ENCODE measurements at places on chromosomes 4 and X.
A peak's percentile ranks its signal among the peaks of the same experiment; 100 is the strongest.

- DNase-seq = no peak
Measured at GRCh38 chr4:4358093-4358854, 28.6 kb upstream of the NSG1 start.

- DNase-seq = no peak
Measured at GRCh38 chr4:146029147-146029546, 90.5 kb upstream of the ZNF827 start.

- no peak for DNase-seq
Measured at GRCh38 chrX:65874765-65875164, 165.1 kb downstream of the VSIG4 start.

DNA sequence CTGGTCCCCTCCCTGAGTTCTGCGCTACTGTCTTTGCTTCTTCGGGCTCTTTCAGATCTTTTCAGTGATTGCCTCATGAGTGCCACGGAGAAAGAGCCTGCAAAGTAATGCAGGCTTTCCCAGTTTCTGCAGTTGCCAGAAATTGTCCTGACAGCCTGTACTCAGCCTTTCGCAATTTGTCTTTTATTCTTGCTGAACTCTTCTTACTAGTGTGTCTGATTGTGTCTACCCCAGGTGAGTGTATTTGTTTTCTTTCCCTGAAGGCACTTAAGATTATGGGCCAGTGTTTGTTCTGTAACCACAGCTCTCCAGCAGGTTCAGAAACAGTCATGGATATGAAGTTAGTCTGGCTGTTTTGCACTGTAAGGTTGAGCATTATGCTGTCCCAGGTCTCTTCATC, 47.1 kb downstream of the FAM193A start:
- DNase-seq = no peak

DNA sequence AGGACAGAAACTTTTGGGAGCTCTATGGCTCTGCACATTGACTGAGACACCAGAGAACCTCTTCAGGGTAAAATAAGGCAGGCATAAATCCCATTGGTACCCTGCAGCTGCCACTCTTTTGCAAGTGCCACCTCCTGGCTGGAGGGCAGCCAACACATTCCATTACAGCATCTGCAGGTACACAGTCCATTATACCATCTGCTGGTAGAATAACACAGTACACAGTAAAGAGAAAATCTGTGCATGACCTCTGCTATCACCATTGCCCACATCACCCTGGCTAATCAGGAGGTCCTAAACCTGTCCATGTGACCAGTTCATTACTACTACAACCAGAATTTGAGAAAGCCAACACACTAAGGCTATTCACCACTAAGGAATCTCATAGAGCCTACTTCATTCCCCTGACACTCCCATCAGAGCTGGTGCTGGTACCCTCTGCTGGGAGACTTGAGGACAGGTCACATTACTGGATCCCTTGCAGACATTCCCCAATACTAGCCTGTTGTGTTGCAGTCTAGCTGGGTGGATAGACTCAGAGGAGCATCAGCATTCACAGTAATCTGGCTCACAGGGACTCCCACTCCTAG, 176.2 kb upstream of the TACR3 start:
- no peak for DNase-seq

- no peak for DNase-seq
Measured at GRCh38 chr4:88527787-88528186, 4.2 kb upstream of the PYURF start.

DNA sequence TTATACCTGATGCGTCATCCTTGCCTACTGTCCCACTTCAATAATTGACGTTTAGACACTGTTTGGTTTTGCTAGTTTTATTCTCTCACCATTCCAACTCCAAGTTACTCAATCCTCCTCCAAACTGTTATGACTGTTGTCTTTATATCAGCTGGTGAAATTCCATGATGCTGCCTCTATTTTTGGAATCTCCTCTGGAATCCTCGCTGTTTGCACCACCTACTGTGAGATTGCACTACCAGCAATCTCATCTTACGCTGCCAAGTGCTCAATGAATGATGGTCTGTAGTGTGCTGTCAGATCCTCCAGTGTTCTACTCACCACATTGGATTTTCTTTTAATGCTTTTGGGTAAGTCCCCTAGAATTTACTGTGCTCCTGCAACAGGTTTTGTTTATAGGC, 13.2 kb upstream of the PCDH18 start:
- DNase-seq = no peak

DNA sequence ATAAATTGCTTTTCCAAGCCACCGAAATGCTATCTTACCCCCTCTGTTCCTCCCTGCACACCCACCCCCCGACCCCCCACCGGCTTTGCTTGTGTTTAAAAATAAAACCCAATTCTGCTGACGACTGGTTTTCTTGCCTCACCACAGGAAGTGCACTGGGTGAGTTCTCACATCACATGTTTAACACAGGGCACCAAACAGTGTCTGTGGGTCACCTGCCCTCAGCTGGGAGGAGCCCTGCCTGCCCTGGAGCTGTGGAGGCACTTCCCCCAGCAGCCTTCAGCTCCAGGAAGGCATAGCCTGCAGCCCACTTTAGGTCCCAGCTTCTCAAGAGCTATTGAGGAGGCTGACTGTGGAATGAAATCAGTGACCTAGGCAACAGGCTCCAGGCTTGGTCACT, 8.8 kb downstream of the TMEM255A start:
- no peak for DNase-seq

GRCh38 chr4:182810103-182810615, 107.0 kb downstream of the DCTD start:
- DNase-seq = no peak

- no peak for DNase-seq
Measured at GRCh38 chr4:153501578-153501977, 35.4 kb downstream of the TMEM131L start.

DNA sequence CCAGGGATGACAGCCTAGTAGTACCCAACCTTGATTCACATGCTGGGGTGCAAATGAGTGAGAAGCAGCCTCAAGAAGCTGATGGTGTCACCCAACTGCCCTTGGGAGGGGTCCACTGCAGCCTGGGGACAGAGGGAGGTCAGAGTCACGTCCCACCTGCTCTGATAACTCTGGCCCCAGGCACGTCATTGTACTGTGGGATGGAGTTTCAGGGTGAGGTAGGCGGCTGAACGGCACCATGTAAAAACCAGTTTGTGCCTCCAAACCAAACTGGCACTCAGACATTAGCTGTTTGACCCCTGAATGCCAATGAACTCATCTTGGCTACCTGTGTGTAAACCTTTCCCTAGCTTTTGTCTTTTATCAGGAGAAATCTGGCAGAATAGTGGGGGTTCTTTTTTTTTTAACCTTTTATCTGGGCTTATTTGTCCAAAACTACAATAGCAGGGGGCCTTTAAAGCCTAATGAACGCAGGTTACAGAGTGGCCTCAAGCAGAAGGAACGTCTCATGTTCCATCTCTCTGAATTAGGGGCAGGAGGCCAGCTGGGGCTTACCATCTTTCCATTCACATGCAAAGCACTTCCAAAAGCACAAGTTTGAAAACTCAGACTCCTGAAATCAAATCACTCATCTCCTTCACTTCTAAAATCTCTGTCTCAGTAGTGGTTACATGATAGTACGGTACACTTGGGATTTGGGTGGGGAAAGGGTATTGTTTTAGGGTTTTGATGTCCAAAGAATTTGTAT, 89.4 kb downstream of the IRF2 start:
- DNase-seq = no peak

GRCh38 chrX:115330498-115331168, 41.1 kb downstream of the LUZP4 start:
- peak; percentile 62 for DNase-seq

- DNase-seq = no peak
Measured at GRCh38 chrX:13013363-13014110, 30.9 kb downstream of the FAM9C start.

DNA sequence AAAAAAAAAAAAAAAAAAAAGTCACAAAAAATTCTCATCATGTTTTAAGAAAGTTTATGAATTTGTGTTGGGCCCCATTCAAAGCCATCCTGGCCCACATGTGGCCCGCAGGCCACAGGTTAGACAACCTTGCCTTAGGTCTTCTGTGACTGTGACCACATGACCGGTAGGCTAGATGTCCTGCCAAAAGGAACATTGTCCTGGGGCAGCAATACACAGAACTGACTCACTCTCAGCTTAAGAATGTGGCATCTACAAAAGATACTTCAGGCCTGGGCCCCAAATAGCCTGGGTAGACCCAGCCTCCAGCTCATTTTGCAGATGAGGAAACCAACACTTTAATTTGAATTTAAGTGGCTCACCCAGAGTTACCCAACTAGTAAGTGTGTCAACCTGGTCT, 10.0 kb downstream of the AWAT2 start:
- no peak for DNase-seq

DNA sequence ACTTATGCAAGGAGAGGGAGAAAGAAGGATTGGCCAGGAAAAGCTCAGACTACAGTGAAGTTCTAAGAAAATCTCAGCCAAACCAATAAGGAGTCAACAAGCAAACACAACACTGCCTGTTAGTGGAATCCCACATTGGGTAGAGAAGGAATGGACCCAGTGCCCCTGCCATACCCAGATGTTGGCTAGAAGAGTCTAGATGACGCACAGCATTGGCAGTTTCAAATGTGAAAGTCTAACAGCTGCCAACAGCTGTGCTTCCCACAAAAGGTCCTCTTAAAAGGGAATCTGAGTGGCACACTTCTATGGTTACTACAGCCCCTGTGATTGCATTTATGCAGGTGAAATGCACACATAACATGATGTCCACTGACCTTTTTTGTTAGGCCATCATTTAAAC, 37.2 kb upstream of the CPEB2 start:
- no peak for DNase-seq

DNA sequence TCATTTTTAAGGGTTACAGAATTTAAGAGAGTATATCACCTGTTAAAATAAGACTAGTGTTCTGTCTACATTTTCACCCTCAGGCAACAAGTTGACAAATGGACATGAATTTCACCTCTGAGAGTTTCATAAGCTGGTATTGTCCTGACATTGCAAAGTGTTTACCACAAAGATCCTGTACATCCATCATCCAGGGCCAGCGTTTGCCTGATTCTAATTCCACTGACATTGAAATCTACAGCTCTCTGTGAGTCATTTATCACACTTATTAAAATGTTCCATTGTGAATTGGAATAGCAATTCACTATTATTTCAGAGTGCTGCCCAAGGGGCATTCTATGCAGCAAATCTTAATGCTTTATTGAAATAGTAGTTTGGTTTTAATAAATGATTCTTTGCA, 1499.4 kb upstream of the PCDH7 start:
- no peak for DNase-seq

GRCh38 chr4:54784161-54784671, 126.5 kb downstream of the KIT start:
- DNase-seq = peak; percentile 14

- no peak for DNase-seq
Measured at GRCh38 chr4:2058264-2059045, 672 bp upstream of the NAT8L start.

GRCh38 chrX:20670611-20671010, 403.9 kb upstream of the RPS6KA3 start:
- DNase-seq = no peak

- DNase-seq = no peak
Measured at GRCh38 chrX:101252634-101253033, 33.0 kb downstream of the DRP2 start.

DNA sequence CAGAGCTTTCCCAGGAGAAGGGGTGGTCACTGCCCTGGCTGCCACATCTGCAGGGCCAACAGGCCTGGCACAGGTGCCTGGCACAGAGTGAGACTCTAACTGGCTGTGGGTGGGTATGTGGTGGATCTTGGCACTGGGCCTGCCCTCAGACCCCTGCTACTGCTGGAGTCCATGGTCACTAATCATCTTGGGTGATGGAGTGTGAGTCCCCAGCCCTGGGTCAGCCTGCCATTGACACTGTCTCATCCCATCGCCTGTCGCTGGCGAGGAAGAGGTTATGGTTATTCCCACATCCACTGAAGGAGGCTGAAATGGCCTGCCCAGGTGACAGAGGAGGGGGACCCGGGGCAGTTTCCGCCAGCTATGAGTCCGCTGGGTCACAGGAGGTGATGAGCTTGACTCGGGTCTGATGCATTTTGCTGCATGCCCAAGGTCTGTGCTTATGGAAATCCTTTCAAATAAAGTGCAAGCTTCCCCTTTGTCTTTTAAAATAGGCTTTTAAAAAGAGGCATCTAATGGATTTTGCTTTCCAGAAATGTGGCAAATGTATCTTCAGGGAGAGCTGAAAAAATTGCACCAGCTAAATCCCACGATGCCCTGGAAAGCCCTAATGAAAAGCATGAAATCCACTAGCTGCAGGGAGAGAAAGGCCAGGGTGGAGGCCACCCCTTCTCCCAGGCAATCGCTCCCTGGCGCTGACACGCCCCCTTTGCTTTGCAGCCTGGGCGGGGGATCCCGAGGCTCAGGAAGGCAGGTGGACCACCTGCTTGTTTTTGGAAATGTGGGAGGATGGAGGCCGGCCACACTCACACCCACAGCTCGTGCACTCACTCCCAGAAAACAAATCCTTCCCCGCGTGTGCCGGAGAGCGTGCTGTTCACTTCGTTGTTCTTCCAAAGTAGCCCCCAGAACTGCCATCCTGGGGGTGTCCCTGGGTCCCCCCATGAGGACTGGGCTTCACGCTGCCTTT, 54.9 kb downstream of the ABLIM2 start:
- no peak for DNase-seq

DNA sequence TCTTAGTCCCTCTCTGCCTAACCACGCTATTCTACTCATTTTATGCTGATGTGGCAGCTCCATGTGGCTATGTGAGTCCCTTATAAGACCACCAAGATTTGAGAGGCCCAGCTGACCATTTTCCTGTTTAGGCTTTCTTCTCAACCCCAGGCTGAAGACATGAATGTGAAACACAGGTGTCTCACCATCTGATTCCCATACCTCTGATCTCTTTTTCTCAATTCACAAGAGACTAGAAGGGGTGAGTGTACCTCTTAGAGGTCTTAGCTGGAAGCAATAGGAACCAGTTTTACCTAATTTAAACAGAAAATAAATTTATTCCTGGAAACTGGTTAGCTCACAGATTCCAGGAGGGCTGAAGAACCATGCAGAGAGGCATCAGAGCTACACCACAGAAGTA, 276.5 kb upstream of the FMR1 start:
- DNase-seq = no peak

DNA sequence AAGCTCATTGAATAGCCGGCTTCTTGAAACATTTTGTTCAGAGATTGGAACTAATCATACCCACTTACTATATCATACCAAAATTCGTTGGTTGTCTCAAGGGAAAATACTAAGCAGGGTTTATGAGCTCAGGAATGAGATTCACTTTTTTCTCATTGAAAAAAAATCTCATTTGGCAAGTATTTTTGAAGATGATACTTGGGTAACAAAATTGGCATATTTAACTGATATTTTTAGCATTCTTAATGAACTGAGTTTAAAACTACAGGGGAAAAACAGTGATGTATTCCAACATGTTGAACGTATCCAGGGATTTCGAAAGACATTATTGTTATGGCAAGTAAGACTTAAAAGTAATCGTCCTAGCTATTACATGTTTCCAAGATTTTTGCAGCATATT, 6.4 kb downstream of the FAM200B start:
- no peak for DNase-seq

DNA sequence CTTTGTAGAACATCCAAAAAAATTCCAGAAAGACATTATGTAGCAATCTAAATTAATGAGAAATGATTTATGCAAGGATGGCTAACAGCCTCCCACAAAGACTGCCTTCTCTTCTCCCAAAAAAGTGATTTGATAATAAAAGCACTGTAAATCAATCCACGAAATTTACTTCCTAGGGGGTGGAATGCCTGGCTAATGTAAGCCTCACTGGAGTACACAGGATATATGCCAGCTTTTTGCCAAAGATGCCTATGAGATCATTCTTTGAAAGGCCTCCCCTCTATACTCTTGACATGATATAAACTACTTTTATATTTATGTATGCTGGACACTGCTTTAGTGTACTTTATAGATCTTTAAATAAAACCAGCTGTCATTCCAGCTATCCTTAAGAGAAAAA, 211.1 kb downstream of the ADAMTS3 start:
- no peak for DNase-seq

Measured in dermis microvascular lymphatic vessel endothelial cell (primary cell).